ENCODE measurements at places on chromosomes 7 and 10.

- DNase-seq = peak; percentile 53
These were observed 15.3 kb downstream of the GPRIN2 start for GRCh38 chr10:46541017-46541661.

DNA sequence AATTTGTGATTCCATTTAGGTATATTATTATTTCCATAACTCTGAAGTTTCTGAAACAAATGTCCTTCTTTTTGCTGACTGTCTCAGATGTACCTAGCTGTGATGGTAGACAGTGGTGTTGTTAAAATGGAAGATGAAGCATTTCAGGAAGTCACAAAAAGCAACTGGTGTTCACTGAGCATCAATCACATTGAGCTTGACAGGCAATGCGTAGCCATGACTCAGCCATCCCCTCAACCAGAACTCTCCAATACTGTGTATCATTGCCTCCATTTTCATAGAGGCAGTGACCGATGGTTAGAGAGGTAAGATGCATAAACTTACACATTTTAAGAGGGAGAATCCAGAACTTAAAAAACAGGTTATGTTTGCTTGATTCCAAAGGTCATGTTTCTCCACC is 434.0 kb downstream of the INHBA start:
- DNase-seq = no peak

DNA sequence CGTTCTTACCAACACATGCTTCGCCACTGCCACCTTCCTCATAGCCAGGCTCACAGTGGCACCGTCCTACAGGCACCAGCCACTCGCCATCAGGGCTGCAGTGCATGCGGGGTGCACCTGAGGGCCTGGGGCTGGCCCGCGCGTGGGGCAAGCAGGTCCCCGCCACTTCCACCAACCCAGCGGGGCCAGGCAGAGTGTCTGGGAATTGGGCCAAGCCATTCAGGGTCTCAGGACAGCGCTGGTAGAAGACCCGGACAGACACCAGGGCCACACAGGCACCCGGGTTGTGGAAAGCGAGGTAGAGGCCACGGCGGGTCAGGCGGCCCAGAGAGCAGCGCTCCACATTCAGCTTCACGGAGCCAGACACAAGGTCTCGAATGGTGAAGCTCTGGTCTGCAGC is 9.0 kb downstream of the EPHA1 start:
- no peak for DNase-seq

GRCh38 chr7:118079369-118079768 is 104.6 kb upstream of the LSM8 start:
- no peak for DNase-seq

DNA sequence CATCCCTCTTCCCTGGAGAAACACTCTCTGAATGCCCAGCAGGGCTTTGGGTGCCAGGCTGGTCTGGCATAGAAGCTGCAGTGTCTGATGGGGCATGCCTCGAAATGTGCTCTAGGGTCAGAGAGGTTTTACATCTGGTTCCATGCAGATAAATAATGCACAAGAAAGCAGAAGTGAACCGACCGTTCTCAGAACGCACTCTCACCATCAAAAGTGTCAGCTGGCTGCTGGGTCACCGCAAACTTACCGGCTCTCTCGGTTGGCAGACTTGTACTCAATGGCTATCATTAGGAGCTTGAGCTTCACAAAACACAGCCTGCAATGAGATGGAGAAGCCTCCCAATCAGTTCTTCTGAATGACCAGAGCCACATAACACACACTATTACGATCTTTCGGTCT is 610.0 kb downstream of the KCNMA1 start:
- no peak for DNase-seq

Data from ureter (tissue), 1 donor.